ENCODE measurements at places on chromosomes 11 and 22.

DNA sequence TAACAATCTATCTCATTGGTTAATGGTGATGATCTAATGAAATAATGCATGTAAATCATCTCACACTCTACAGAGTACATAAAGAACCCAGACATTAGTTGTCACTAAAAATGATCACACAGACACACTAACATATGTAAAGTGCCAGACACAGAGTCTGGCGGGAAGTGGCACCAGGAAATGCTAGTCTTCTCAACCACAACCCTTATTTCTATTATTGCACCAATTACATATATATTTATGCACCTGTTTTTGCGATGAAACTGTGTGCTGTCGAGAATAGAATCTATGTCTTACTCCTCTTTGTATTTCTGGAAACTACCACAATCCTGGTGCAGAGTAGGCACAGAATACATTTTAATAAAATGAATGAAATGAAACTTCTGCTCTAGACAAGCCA is 25.9 kb upstream of the POU2AF3 start:
- no peak for DNase-seq

DNA sequence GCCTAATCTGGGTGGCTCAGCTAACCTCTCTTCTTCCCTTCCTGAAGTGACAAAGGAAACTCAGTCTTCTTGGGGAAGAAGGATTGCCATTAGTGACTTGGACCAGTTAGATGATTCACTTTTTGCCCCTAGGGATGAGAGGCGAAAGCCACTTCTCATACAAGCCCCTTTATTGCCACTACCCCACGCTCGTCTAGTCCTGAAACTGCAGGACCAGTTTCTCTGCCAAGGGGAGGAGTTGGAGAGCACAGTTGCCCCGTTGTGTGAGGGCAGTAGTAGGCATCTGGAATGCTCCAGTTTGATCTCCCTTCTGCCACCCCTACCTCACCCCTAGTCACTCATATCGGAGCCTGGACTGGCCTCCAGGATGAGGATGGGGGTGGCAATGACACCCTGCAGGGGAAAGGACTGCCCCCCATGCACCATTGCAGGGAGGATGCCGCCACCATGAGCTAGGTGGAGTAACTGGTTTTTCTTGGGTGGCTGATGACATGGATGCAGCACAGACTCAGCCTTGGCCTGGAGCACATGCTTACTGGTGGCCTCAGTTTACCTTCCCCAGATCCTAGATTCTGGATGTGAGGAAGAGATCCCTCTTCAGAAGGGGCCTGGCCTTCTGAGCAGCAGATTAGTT is 14.2 kb upstream of the UVRAG start:
- no peak for DNase-seq

GRCh38 chr11:60429272-60429671 is at the start of gene MS4A5:
Gene MS4A5, plus strand, starts transcription at chr11:60429572. Its CDS starts 103 bp downstream, at chr11:60429675.
- no peak for DNase-seq

DNA sequence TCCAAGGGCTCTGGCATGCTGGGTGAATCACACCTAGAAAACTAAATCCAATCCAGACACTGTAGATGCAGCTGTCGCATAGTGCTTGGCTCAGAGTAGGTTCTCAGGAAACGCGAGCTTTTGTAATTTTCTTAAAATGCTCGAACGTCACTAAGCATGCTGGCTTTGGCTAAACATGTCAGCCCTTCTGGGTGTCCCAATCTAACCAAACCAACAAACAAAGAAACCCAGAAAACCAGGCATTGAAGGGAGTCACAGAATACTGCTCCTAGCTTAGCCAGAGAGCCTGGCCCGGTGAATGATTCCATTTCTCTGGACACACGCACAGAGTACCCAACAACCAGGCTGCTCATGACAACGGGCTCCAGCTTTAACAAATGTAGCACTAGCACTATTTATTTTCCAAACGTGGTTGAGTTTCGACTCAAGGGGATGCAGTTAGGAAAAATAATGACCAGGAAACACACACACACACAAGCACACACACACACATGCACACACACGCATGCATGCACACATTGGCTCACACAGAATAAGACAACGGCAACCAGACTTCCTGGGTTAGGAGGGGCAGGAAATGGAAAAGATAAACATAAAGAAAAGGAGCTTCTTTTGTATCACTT is 492.6 kb downstream of the MIAT start:
- peak; percentile 49 for DNase-seq

DNA sequence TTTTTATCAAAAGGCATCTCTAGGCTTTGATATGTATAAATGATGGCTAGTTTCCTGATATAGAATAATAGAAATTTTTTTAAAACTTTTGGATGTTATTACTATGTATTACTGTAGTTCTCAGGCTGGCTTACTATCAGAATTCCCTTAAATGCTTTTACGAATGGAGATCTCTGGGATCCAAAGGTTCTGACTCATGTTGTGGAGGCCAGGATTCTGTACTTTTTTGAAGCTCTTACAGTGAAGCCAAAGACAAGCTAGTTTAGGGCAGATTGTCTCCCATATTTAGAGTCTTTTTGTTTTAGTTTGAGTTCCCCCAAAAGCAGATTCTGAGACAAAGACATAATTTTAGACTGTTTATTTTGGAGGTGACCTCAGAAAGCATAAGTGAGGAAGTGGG is 265.9 kb upstream of the SESN3 start:
- DNase-seq: no peak

- peak; percentile 62 for DNase-seq
Measured at GRCh38 chr22:36331912-36332622, 55.7 kb downstream of the MYH9 start.

DNA sequence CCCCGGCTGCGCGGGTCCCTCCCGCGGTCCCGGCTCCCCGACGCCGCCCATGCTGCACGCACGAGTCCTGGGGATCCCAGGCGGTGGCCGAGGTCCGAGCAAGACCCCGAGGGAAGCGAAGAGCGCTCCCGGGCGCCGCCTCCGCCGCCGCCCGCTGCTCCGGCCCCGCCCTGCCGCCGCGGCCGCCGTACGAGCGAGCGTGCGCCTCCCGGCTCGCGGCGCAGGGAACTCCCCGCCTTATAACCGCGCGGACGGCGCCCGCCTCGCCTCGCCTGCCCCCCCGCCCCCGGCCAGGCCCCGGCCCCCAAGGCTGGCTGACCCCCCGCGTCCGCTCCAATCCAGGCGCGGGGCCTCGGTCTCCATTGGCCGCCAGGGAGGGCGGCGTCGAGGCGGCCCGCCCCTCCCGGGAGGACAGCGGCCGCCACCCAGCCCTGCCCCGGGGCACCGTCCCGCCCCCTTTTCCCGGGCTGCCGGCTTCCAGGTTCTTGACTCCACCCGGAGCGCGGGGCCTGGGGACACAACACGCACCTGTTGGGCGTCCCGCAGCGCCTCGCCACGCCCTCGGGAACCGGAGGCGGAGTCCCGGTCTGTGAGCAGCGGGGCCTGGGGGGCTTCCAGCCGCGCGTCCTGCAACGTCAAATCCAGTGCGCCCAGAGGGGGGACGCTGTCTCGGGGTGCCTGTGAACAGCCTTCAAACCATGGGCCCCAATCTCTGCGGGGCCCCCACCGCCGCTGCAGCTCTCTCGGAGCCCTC is at the start of gene FADS3:
FADS3 (minus strand) TSS at position 215 of the 754 bp plus-strand sequence; CDS start at position 51, 164 bp downstream.
- DNase-seq: peak; percentile 76

GRCh38 chr22:17842386-17842785 is 68.1 kb upstream of the BID start:
- no peak for DNase-seq

Data from fibroblast of upper back skin (primary cell).